Stimulated activated CD4-positive, alpha-beta T cell treated with anti-CD3 and anti-CD28 coated beads, Interleukin-2, amount 100 ng/mL, for 24 hours (primary cell): ENCODE measurements at places on chromosomes 1 and 21.
A peak's percentile ranks its signal among the peaks of the same experiment; 100 is the strongest.

GRCh38 chr1:204652497-204652896, 33.0 kb downstream of the LRRN2 start:
- no peak for DNase-seq

DNA sequence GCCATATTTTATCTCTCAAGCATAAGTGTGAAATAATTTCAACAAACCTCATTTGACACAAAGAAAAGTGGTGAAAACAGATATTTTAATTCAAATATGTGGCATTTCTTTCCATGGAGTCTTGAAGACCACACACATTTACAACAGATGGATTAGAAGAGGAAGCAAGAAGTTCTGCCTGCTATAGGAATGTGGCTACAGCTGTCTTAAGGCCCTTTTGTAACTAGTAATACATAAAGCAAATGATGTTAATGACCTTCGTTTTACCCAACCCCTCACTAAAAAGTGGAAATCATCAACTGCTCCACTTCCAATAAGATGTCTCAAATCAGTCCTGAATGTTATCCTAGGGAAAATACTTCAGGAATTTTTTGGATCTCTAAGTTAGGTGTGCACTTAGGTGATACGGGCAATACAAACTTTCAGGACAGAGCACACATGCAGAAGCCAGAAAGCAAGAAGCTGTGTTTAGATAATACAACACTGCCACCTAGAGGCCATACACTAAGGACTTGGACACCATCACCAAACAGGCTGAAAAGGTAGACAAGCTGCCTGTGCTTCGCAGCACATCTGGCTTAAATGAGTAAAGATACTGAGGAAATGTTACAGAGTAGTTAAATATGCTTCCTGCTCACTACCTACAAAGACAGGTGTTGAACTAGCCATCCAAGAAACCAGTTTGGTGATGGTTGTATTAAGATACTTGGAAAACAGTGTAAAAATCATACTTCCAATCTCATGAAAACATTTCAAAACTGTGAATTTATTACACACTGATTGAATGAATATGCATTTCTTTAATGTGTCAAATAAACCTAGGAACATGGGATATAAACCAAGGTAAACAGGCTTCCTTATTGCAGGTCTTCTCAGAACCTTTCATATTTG, 24.4 kb downstream of the RRAGC start:
- DNase-seq, result peak; percentile 49

DNA sequence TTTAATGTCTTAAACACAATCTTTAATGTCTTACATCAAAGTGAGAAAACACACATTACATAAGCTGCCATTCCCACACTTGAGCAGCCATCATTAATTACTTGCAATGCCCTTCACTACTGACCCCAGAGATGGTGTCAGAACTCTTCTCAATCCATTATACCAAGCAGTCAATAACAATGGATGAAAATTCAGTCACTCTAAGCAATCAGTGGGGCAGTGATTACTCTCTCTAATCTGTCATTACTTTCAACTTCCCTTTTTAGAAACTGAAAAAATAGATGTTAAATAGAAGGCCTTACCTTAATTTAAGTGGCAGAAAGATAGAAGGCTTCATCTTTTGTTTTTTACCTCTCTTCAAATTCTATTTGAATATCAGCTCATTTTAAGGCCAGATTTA, 9.7 kb upstream of the FRRS1 start:
- no peak for DNase-seq

DNA sequence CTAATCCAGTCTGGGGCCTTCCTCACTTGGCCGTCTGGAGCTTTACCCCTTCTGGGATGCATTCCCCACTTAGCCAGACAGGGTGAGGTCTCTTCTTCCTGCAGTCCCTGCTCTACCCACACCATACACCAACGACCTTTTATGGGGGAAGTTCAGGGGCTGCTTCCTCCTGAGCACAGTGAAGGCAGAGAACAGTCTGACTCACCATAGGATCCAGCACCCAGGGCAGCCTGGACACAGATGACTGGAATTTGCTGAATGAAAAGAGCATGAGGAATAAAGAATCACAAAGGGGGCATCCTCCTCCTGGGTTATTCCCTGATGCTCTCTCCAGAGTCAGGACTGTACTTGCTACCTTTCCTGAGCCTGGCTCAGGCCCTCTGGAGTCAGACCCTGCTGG, 4.6 kb upstream of the FOXE3 start:
- DNase-seq, result no peak

DNA sequence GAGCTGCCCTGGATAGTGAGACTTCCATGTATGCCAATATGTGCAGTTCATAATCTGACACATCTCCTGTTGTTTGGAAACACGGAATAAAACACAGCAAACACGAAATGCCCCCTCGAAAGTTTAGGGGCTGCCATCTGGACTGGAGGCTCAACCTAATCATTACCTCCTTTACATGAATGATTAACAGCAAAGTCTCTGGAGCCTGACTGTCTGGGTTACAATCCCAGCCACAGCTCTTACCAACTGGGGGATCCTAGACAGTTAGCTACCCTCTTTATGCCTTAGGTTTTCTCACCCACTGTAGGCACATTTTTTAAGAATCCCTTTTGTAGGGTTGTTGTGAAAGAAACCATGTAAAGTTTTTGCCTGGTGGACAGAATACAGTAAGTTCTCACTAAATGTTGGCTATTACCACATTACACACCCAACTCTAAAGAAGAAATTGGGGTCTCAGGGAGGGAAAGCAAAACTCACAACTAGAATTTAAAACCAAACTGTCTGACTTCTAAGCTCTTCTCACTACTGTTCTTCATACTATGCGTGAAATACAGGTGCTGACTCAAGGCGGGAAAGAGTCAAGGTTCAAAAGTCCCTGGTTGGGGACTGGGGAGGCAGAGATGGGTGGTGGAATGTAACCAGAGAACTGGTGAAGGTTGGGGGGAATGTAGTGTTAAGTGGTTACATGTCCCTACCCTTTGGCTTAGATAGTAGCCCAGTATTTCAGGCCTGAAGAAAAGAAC, 24.2 kb downstream of the CYP4A22 start:
- DNase-seq, result no peak

GRCh38 chr1:19869929-19870328, 12.3 kb upstream of the OTUD3 start:
- no peak for DNase-seq

- DNase-seq, result no peak
Observed at GRCh38 chr1:3419415-3420204, 34.9 kb upstream of the ARHGEF16 start.

- no peak for DNase-seq
Observed at GRCh38 chr1:230713915-230714764, at the start of gene AGT. TSS of gene AGT (minus strand) at chr1:230714122. CDS start at chr1:230710823, 3,299 bp downstream.

- DNase-seq, result no peak
Observed at GRCh38 chr1:16326833-16327404, 25.4 kb downstream of the FBXO42 start.

DNA sequence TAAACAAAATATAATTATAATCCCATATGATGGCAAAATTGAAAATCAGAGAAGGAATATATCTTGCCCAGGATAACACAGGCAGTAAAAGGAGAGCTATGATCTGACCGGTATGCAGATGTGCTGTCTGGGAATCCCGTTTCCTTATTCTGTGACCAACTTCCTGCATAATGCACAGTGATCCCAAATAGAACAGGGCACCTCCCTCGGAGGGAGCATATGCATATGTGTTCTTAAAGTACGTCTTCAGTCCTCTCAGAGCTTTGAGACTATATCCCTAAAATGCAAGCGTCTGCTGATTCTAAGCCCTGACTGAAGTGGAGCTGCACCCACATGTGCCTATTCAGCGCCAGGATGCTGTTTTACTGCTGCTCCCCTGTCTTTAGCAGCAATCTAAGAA, 366.1 kb upstream of the PTBP2 start:
- no peak for DNase-seq

- no peak for DNase-seq
Observed at GRCh38 chr1:150582371-150582770, 3.0 kb upstream of the MCL1 start.

DNA sequence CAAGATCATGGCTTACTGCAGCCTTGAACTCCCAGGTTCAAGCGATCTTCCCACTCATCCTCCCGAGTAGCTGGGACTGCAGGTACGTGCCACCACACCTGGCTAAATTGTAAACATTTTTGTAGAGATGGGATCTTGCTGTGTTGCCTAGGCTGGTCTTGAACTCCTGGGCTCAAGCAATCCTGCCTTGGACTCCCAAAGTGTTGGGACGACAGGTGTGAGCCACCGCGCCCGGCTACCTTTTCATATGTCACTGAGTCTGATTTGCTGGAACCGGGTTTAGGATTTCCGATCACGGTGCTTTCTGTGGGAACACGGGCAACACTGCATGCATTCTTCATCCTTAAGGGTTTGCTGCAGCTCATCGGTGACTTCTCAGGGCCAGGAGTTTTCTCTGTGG, 32.2 kb upstream of the PCBP3 start:
- no peak for DNase-seq

DNA sequence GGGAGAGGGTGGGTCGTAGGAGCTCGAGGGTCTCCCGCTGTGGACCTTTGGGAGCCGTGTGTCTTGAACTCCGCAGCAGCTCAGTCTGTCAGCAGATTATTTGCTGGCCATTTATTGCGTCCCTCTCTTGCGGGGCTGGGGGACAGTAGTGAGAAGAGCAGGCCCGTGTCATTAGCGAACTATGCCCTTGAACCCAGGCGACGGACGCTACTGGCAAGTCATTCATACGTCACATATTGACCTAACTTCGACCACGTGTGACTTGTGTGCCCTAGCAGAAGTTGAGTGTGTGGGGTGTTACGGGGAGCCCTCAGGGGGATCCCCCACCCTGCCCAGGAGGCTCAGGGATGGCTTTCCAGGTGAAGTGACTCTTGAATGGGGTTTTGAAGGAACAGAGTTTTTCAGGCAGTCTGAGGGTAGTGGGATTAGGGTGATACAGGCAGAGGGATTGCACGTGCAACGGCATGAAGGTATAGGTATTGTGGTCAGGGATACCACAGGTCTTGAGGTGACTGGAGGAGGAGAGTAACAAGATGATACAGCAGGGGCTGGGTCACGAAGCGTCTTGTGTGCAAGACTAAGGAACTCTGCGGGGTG, 13.0 kb downstream of the RCC1 start:
- peak; percentile 59 for DNase-seq

- no peak for DNase-seq
Observed at GRCh38 chr1:56773341-56774066, 45.7 kb downstream of the FYB2 start.

GRCh38 chr21:44962403-44962966, 22.7 kb downstream of the SLX9 start:
- DNase-seq, result no peak

- DNase-seq, result no peak
Observed at GRCh38 chr1:44235808-44236207, 22.5 kb downstream of the DMAP1 start.

GRCh38 chr21:46399129-46399528, 59.6 kb upstream of the DIP2A start:
- no peak for DNase-seq

DNA sequence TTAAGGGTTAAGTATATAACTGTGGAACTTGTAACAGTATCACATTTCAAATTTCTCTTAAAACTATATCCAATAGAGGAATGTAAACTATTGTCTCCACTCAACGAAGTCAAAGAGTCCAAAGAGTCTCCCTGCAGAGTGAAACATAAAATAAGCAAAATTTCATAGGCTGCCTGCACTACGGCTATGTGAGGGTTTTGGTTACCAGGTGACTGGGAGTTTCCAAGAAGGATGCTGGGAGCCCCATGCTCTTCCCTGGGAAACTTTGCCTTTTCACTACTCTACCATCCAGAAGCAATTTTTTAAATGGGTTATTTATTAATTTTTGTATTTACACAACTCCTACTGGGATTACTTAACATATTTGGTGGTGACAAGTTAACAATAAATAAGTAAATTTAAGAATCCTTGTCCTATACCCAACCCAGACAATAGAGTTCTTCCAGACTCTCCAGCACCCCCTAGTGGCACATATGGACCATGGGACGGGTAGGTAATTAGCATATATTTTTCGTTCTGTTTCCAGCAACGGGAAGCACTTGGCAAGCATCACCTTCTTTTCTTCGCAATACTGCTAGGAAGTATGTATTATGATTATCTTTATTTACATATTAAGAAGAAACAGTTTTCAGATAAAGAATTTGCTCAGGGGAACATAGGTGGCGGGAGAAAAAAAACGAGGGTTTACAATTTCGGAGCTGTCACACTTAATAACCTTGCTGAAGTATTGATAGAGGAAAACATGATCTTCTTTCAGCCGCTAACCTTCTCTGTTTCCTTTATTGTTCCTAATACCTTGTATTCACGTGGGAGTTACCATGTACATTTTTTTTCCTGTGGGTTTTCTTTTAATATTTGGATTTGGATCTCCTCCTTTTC, 3.5 kb downstream of the FMO2 start:
- peak; percentile 57 for DNase-seq

DNA sequence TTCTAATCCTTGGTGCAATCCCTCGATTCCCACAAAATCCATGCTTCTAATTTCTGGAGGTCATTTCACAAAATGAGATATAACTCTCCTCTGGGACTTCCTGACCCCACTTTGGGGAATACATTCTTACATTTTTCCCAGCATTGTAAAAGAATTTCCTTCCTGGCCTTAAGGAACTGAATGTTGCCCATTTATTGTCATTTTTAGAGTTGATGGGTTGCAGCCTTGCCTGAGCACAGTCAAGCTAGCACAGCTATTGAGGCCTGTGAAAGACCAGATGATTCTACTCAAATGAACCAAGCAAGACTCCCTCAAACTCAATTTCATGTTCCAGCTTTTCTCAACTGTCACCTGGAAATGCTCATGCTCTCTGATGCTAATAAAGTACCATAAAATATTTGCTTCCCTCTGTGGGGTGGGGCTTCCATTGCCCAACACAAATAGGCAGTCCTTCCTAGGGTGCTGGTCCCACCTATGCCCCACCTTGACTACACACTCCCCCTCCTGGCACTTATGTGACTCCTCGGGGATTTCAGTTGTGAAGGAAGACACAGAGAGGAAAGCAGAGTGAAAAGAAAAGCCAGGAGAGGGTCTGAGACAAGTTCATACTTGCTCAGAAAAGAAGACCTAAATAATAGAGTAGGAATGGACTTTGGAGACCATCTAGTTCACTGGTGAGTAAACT, 24.0 kb upstream of the CDC7 start:
- no peak for DNase-seq

DNA sequence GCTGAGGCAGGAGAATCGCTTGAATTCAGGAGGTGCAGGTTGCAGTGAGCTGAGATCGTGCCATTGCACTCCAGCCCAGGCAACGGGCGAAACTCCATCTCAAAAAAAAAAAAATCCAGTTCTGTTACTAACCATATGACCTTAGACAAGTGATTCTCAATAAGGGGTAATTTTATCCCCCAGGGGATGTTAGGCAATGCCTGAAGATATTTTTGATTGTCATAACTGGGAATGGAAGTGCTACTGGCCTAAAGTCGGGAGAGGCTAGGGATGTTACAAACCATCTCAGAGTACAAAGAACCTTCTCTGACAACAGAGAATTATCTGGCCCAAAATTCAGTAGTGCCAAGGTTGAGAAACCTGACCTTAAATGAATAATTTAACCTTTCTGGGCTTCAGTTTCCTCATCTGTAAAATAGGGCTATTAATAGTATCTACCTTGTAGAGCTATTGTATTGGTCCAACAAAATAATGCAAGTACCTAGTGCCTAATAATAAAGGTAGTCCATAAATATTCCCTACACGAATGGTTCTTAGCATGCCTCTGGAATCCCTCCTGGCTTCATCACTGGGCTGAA, 5.8 kb upstream of the LMNA start:
- no peak for DNase-seq
